ENCODE measurements at places on chromosomes 6 and 20.

DNA sequence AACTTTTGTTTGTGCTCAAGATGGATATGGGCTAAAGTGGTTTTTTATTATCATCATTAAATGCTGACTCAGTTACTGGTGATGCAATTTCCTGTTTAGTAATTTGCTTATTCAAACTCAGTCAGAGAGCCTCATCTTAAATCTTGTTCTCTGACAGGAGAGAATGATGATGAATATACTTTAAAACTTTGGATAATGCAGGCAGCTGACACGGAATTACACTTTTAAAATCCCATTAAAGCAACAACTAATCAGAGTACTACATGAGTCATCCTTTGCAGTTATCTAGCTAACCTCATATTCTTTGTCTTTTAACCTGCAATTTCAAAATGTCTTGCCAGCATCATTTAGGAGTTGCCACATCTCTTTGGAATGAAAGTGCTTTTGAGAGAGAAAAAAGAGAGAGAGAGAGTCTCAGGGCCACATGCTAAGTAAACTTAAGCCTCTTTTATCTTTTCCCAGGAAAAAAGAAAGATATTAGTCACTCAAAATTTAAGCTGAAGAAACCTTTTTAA is 9.2 kb upstream of the C6orf141 start:
- no peak for DNase-seq

GRCh38 chr6:130629640-130630039 is 197.6 kb upstream of the SMLR1 start:
- no peak for DNase-seq

DNA sequence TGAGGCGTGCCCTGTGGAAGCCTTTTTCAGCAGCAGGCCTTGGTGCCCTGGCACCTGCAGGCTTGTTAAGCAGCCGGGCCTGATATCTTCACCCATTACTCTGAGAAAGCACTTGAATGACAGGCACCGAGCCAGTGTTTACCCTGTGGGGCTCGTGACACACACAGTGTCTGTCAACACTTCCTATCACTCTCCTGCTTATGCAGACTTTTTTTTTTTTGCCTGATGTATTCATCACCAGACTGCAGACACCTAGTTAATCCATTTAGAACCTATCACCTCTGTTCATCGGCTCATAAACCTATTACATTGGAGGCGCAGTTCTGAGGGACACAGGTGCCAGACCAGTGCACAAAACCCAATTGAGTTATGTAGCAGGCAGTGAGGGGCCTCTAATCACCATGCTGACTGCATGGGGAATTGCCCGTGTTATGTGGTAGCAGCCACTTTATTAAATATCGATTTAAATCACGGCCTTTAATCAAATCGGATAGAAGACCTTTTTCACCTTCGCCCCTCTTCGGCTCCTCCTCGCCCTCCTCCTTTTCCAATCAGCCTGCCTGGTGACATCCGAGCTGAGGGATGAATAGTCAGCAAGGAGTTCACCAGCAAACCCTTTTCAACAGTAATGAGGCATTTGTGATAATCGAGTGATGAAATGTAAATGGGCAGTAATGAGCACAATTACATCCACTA is 962.9 kb upstream of the SLC35B3 start:
- no peak for DNase-seq

DNA sequence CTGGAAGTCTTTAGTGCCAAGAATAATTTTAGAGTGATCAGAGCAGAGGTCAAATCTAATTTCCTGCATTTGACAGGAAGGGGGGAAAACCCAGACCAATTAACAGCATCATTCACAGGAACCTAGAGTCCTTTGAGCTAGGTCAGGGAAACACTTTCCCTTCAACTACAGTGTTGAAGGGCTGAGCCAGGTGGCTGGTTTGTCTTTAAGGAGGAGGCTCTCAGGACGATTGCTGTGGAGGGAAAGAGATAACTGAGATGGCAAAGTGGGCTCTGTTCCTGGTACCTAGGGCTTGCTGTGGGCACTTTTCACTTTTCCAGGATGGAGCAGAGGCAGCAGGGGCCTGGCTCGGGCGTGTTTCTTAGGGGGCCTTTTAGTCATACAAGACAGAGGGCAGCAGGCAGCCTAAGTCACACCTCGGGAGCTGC is 111.9 kb downstream of the SCML4 start:
- no peak for DNase-seq

DNA sequence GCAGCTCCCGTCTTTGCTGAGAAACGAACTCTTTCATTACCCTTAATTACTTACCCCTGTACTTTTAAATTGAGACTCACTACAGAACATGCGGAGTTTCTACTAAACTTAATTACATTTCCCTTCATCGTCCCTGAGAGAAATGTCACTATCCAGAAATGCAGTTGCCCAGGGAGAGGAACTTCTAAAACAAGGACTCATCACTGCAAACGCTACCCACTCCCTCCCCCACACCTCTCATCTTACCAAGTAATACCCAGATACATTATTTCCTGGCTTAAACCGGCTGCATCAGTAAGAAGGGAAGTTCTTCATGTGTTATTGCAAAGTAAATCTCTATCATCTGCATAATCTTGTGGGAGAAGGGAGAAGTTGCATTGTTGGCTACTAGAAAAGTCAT is 138.3 kb downstream of the IPCEF1 start:
- no peak for DNase-seq

GRCh38 chr20:50680105-50680960 is 11.0 kb downstream of the RIPOR3 start:
- no peak for DNase-seq

GRCh38 chr6:105986998-105987397 is 99.1 kb upstream of the PRDM1 start:
- no peak for DNase-seq

GRCh38 chr6:131549811-131550210 is 23.2 kb upstream of the ARG1 start:
- no peak for DNase-seq

DNA sequence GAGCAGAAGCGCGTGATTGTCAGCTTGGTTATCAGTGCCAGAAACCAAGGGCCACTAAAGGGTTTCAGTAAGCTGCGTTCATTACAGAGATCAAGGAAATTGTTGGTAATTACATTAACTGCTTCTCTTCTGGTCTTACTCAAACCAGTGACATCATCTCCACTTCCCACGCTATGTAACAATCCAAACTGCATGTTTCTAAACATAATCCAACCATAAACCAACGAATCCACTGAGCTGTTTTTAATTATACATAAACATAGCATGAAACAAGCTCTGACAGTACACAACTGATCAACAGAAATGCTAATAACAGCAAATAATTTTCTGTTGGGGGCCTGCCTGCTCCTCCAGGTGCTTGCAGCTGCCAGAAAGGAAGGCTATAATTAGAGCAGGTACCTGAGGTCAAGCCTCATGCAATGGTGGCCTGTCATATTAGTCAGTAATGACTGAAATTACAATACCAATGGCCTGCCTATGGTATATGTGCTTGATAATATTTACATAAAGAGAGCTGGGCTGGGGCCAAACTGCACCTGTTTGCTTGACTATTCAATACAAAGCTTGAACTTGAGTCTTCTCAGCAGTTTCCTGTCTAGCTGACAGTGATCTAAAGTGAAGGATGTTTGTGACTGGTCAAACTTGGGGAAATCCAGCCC is 40.1 kb downstream of the ILRUN start:
- DNase-seq: no peak

DNA sequence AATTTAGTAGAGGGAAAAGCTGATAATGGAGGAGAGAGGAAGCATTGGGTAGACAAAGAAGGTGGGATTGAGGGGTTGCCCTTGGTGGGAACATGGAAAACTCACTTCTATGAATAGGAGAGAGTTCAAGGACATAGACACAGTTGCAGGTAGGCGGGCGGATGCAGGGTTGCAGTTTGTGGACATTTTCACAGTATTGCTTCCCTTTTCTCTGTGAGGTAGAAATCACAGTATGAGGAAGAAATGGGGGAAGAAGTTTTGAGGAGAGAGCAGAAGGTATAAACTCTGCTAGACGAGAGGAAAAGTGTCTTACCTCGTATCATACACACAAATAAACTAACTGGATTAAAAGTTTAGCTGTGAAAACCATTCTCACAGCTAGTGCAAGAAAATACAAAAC is 200.7 kb upstream of the ECI2 start:
- DNase-seq: no peak

DNA sequence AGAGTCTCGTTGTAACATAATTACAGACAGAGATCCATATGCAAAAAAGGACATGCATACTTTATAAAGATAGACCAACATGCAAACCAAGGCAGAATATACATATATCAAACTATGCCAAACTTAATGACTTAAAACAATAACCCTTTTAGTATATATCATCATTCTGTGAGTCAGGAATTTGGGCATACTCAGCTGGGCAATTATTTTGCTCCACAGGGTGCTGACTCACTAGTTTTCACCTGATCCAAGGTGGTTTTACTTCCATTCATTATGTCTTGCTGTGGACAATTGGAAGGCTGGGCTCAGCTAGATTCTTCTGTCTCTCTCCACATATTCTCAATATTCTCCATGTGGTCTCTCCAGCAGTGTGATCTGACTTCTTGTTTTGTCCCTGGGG is 41.2 kb upstream of the RNF146 start:
- DNase-seq: no peak

DNA sequence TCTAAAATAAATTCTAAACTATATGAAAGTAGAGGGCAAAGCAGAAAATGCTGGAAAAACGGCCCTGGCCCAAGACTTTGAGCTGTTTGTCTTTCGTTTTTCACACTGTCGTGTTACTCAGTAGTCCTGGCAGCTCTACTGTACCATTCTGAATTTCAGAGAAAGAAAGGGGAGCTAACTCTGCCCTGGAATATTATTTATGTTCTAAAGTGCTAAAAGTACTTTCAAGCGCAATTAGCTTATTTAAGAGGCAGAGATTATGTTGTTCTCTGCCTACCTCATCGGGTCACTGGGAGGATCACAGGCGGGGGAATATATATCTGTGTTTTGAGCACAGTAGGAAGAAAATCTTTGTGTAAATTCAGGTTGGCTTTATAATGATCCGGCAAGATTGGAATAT is 152.4 kb upstream of the QKI start:
- no peak for DNase-seq

DNA sequence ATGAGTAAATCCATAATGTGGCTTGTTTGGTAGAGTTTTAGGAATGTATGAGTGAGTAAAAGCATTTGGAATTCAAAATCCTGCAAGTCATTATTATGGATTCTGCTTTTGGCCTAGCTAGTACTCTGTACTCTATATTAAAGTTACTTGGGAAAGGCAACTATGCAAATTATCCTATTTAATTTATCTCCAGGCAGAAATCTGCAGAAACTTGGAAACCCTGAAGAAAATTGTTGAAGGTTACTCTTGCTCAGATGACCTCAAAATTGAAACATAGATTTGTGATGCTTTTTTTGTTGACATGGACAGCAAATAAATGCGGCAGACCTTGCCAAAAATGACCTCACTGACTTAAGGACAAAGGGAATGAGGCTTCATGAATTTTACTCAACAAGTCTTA is 477.1 kb upstream of the EYS start:
- no peak for DNase-seq

DNA sequence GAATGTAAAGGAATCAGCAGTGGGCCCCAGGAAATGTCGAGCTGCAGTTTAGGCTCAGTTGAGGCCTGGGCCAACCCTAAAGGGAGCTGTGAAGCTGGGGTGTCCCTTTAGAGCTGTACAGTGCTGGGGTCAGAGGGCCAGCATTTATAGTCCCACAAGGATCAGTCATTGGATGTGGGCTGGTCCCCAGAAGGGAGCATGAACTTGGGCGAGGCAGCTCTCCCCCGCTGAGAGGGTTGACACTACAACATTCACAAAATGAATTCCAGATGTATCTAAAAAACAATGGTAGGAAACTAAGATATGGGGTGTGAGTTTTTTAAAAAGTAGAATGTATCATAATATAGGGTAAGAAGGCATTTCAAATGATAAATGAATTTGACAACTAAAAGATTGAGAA is 29.7 kb upstream of the TMX4 start:
- no peak for DNase-seq

DNA sequence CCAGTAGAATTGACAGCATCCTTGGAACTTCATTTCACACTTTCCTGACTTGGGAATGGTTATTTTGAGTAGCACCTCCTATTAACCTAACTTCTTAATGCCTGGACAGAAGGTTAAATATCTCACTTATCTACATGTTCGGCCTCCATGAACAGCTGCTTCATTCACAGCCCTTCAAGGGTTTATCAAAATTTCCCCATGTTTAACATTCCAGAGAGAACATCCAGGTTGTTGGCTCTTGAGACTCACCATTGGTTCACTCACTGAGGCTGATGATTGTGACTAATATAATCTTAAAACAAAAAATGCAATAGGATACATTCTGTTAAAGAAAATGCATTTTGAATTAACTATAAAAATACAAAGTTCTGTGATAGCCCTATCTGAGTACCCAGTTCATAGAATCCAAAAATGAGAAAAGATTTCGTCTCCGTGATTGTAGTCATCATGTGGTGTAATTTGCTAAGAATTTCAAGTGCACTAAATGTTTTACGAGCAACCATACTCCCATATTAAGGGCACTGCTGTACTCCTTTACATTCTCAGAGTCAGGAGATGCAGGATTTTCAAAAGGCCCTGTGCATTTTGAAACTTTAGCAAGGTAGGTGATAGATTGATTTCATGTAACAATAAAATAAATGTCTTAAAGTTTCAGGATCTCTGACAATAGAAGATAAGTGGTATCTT is 260.6 kb upstream of the TAB2 start:
- DNase-seq: no peak

DNA sequence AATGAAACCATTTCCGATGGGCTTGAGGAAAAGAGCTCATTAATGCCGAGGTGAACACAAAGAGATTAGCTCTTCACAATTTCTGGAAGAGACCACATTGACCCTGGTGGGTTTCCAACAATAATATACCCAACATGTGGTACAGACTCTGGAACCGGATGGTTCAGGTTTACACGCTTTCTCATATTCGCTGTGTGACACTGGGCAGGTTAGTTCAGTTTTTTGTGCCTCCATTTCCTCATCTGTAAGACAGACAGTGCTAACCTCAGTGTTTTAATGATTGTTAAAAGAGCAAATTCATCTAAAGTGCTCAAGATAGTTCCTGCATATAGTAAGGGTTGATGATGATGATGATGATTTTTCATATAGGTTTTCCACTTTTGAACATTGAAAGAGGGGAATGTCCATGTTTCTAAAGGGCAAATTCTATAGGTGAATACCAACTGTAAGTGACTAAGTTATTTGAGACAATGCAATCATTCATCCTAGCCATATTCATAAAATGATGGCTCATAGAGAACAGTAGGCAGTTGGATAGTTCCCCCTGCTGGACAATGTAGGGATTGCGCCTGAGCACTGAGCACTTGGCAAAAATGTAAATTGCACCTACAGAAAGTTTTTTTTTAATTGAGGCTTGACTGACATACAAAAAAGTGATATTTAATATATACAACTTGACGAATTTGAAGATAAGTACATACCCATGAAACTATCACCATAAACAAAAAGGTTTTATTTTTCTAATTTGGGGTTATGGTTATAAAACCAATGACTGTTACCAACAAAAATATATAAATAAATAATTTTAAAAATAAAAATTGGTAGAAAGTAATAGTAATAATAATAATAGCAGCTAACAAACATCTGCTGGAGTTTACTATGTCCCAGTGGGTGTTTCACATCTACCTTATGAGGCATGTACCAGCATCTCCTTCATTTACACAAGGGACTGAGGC is 2.1 kb upstream of the PERP start:
- DNase-seq: peak; percentile 74

All from endothelial cell (in vitro differentiated cells).